ENCODE measurements at places on chromosomes 1 and 21. TPM values are rescaled to one million over a fixed set of nuclear protein-coding genes. Genes with fewer than 3 reads are reported as not detected.

Gene MIXL1
- polyA plus RNA-seq: 0.62 TPM

Gene KRTAP20-4
- not detected for polyA plus RNA-seq

Gene TNFAIP8L2
- 2.5 TPM for polyA plus RNA-seq

Gene PLA2G2F
- not detected for polyA plus RNA-seq

Gene LCE1E
- not detected for polyA plus RNA-seq

Gene KCNA3
- 0.18 TPM for polyA plus RNA-seq

Gene MDM4
- polyA plus RNA-seq: 36.0 TPM

Gene RNU1-3
- polyA plus RNA-seq: not detected

Gene CACYBP
- 86.4 TPM for polyA plus RNA-seq

DNA sequence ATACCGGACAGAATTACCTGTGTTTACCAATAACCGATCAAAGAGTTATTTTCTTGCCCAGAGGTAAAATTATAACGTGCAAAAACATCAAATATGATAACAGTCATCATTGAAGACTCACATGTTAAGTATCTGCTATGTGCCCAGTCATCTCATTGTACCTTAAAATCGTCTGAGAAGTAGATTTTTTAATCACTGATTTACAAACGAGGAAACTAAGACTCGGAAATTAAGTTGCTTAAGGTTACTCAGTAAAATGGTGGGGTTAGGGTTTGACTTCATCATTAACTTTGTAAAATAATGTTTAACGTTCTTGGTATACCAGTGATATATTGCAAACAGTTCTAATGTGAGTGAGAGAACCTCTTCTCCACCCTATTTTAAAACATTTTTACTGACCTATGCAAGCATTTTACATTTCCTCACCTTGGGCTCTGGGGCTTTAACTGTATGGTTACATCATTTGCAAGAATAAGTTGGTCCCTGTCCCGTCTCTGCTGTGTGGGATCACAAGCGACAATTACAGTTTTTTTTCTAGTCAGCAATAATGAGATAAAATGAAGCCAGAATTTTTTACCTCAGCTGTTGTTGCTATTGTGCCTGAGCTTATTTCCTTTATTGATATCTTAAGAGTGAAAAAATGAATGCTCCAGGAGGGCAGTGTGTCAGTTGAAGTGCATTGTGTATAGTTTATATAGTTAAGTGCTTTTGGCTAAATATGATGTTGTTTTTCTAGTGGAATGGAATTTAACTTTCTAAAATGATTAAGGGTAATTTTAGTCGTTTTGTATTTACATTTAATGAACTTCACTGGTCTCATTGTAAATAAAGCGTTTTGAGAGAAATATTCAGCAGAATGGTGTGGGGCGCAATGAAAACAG, 2.7 kb downstream of the RPRD2 start:
- DNase-seq: no peak

GRCh38 chr1:208179263-208179816, 64.8 kb downstream of the PLXNA2 start:
- DNase-seq: no peak

DNA sequence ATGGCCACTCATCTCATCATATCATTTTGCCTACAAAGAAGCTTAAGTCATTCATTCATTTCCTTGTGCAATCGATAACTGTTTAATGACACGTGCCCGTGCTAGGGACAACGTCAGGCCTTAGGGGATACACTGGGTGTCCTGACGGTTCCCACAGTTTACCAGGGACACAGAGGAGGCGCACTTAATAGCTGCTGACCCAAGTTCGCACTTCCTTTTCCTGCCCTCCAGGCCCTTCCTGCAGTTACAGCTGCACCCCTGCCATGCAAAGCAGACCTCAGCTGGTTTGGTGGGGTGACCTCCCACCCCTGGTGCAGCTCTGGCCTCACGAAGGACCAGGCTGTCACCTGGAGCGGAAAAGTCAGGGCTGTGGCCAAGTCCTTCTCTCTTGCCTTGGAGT, 4.2 kb downstream of the SPATA21 start:
- DNase-seq: no peak

GRCh38 chr1:37978541-37978940, 11.3 kb downstream of the SF3A3 start:
- no peak for DNase-seq

- no peak for DNase-seq
Measured at GRCh38 chr1:165075725-165076370, 280.7 kb downstream of the LMX1A start.

DNA sequence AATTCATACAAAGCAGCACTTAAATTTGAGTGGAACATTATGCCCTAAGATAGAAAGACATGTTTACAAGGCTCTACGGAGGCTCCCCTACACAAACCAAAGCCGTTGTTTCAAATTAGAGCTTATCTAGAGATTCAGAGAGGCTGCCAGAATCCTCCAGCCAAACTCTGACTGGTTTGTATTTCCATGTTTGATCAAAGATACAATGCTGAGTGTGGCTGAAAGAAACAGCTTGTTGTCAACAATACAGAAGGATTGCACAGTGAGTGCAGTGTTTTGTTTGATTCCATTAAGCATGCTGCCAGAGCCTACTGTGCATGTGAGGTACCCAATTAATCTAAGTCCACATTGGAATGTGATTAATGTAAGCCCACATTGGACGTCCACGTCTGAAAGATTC, 402.7 kb downstream of the DISC1 start:
- DNase-seq: no peak

DNA sequence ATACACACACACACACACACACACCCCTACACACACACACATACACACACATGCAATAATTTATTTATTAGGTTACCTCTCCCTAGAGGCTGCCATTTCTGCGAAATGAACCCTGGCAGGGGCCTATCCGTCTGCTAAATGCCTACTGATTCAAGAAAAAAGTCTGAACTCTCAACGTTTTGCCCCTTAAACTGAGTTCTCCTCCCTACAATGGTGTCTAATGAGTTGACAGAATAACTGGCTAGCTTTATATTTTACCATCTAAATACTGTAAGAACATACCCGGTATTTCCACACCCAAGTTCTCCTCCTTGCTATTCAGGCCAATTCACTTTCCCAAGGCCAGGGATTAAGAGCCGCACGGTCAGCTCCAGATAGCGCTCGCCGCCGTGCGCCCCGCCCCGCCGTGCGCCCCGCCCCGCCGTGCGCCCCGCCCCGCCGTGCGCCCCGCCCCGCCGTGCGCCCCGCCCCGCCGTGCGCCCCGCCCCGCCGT, 339 bp upstream of the RNPC3 start:
- DNase-seq: peak; percentile 37

- DNase-seq: peak; percentile 85
Measured at GRCh38 chr1:19437891-19438294, 47.4 kb downstream of the CAPZB start.

DNA sequence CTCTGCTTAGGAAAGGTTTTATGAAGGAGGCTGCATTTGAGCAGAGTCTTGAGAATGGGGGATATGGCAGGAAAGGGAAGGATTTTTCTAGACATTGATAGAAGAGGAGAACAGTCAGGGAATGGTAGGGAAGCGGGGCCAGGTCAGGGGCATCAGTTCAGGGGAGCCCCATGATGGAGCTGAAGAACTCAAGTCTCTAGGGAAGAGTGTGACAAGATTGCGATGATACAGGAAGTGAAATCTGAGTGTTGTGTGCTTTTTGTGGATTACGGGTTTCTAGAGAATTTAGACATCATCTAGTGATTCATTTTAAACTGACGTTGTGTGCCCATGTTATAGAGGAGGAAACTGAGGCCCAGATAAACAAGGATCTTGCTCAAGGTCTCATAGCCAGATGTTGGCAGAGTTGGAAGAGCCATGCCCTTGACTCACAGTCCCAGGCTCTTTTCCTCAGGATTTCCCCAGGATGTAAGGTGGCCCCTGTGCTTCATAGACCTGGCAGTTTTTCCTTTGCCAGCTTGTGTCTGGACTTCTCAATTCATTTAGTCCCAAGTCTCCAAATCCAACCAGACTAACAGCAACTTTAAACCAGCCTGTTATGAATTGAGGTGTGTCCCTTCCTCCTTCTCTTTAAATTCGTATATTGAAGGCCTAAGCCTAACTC, 130.3 kb downstream of the ROR1 start:
- no peak for DNase-seq

GRCh38 chr1:7224644-7225043, 439.4 kb downstream of the CAMTA1 start:
- DNase-seq: no peak

GRCh38 chr1:210681158-210681557, 352.5 kb downstream of the HHAT start:
- no peak for DNase-seq

DNA sequence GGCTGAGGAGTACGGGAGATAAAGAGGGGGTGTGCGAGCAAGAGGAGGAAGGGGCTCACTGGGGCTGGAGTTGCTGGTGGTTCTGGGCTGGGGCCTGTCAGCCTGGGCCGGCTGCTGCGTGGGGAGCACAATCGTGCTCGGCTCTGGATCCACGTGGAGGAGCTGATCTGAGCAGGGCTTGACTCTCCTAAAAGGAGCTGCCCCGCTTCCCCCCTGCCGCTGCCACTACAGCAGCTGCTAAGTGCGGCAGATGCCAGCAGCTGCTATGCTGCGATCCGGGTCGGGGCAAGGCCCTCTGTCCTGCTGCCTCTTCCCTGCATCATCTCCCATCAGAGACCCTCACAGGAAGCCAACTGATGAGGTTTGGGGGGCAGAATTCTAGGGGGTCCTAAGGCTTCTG, 165.9 kb downstream of the PCBP3 start:
- DNase-seq: no peak

DNA sequence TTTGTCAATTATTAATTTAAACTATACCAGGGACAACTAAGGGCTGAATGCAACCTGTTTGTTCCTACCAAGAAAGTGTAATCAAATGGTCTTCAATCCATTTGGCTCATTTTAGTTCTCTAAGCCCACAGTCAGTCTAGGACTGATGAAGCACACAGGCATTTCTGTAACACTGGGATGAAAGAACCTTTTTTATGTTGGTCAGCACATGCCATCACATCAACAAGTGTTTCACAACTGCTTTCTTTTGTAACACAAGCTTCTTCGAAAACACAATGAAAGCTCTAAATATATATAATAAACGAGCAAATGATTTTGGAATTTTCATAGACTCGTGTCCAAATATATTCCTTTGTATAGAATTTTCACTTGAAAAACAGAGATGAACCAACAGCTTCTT, 28.8 kb downstream of the HEATR1 start:
- DNase-seq: no peak

GRCh38 chr1:14598498-14599182, at the start of gene KAZN:
Gene KAZN (plus strand): TSS chr1:14598685.
- DNase-seq: no peak

GRCh38 chr1:66788231-66788939, 12.7 kb downstream of the INSL5 start:
- no peak for DNase-seq

- DNase-seq: no peak
Measured at GRCh38 chr1:178052650-178053461, 41.0 kb upstream of the RASAL2 start.

DNA sequence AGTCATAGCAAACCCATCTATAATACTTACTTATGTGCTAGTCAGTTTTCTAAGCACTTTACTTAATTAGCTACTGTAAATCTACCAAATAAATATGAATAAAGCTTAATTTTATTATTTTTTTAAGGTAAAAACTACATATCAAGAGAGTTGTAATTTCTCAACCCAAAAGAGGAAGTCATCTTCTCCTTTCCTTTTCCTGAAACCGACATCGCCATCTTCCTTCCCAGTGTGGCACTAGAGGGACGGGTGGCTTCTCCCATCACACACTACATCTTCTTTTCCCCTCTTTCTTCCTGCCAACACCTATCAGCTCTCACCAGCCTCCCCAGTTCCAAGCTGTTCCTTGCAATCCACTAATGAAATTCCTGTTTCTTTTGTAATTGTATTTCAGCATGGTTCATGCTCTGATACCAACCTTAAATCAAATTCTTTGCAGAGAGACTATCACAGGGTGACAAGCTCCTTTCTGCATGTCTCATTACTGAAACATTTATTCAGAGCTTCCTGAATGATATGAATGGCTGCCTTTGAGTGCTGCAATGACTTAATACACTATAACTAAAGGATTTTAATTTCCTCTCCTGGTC, 251.6 kb upstream of the FAM78B start:
- no peak for DNase-seq

GRCh38 chr1:37169241-37169640, 134.9 kb upstream of the GRIK3 start:
- DNase-seq: no peak

GRCh38 chr1:79398501-79398900, 392.0 kb upstream of the ADGRL4 start:
- no peak for DNase-seq

GRCh38 chr1:1291548-1292441, 11.6 kb downstream of the SCNN1D start:
- DNase-seq: no peak

DNA sequence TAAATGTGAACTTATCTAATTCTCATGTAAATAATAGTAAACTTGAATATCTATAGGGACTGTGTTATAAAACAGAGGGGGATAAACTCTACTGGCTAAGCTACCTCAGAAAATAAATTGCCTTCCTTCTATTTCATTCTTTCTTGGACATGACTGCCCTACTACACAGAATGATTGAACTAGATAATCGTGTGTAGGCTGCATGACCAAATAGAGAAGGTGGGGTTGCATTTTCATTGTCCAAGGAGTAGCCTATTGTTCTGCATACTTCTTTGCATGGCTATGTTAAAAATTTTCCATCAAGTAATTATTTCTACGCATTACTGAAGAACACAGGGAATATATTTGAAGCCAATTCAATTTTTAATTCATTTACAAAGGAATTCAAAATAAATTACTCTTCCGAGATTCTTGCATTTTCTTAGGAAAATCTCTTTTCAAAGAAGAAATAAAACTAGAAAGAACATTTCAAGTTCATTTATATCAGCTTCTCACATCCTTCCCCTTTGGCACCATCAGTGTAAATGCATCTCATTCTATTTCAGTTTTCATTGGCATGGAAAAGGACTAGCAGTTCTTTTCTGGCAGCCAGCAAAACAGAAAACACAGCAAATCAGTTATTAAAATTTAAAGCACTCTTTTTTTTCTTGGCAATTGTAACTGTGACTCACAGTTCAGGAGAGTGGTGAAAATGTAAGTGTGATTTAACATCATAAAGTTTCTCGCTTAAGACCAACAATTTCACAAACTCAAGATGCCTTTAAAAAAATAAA, 714.7 kb downstream of the NCAM2 start:
- DNase-seq: peak; percentile 26

- no peak for DNase-seq
Measured at GRCh38 chr21:20970691-20971090, 27.5 kb upstream of the NCAM2 start.

DNA sequence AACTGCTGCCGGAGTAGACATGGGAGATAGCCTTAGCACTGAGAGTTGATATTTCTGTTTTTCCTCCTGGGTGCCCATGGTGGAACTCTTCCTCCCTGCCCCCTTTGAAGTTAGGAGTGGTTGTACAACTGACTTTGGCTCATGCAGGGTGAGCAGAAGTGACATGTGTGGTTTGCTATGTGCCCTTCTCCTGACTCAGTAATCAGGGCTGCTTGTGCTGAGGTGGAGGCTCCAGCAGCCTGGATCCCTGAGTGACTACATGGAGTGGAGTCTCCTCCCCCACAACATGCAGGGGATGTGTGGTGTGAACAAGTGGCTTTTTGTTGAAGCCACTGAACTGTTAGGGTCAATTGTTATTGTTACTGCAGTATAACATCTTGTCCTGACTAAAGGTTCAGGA, 261.6 kb downstream of the CAMTA1 start:
- no peak for DNase-seq

- no peak for DNase-seq
Measured at GRCh38 chr1:91502672-91503184, 2.1 kb downstream of the CDC7 start.

- DNase-seq: no peak
Measured at GRCh38 chr1:209544098-209544497, 39.4 kb upstream of the CAMK1G start.

GRCh38 chr1:30363031-30363430, 360.4 kb downstream of the MATN1 start:
- DNase-seq: no peak

GRCh38 chr1:179794669-179795068, 51.6 kb downstream of the FAM163A start:
- DNase-seq: no peak

Data from hindlimb muscle (tissue), 1 donor.